ENCODE measurements at places on chromosomes 4 and X.

DNA sequence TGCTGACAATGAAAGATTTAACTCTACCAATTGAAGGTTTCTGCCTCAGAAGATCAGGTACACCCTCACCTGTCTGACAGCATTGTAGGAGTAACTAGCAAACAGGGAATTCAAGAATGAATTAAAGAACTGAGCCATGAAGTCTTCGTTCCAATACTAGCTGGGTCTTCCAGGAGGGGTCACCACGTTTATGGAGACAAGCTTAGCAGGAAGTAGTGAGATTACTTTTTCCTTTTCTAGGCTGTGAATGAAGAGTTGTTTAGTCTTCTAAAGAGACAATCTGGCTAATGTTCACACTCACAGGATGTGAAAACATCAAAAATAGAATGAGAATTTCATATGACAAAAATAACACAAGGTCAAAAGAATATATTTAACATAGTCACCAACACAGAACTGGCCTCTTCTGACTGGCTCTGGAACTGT, 54.9 kb downstream of the REELD1 start:
- DNase-seq, result no peak

DNA sequence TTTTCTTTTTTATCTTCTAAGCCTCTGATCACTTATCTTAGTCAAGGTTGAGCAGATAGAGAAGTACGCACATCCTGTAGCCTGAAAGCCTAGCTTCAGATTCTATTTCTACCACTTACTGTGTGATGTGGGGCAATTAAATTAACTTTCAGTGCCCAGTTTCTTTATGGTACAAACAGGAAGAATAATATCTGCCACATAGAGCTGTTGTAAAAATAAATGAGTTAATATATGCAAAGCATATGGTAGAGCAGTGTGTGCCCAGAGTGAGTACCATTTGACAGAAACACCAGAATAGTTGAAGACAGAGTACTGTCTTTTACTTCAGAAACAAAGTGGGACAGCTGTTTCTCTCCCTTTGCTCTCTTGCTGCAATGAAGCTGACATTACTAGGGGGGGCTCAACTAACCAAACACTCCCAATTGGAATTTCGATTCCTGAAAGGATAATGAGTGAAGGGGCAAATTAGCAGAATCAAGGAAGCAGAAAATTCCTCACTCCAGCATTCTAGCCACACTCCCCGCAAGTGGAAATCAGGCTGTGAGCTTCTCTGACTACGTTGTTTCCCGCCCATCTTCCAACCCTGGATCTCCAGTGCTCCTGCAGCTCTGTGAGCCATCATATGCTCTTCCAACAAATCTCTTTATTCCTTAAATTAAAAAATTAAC, 80.4 kb downstream of the MAPK10 start:
- no peak for DNase-seq

DNA sequence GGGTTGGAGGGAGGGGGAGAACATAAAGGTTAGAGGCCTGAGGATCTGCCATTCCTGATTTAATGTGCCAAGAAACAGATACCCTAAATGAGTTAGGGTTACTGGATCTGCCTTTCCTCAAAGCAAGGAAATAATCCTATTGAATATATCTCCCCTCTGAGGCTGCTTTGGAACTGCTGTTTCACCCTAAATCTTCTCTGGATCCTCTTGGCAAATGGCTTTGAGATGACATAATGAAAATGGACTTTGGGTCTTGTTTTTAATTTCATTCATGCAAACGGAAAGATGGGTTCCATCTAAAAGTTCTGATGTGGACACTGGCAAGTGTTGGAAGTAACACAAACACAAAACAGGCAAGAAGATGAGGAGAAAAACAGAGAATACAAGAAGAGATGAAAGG, 23.0 kb upstream of the MAOA start:
- DNase-seq, result no peak

DNA sequence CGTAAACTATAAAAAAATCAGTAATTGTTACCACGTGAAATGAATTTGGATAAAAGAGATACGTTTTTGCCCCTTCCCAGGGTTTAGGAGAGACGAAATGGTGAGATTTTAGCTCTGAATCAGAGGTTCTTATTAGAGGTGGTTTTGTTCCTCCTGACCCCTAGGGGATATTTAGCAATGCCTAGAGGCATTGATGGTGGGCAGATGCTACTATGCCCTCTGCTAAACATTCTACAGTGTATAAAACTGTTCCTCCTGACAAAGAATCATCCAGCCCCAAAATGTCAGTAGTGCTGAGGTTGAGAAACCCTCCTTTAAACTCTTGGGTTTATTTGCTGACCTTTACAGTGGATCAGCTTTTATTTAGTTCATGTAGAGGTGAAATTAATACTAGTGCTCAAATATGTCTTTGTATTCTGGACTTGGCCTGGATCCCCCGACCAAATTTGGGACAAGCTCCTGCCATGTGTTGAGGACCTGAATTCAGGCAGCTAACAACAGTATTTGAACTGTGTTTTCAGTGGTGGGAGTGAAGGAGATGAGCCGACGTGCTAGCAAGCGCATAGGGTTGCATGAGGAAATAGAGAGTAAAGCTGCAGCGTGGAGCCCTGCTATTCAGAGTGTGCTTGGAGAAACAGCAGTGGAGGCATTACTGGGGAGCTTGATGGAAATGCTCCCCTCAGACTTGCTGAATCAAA, 126.1 kb downstream of the PTTG2 start:
- no peak for DNase-seq

DNA sequence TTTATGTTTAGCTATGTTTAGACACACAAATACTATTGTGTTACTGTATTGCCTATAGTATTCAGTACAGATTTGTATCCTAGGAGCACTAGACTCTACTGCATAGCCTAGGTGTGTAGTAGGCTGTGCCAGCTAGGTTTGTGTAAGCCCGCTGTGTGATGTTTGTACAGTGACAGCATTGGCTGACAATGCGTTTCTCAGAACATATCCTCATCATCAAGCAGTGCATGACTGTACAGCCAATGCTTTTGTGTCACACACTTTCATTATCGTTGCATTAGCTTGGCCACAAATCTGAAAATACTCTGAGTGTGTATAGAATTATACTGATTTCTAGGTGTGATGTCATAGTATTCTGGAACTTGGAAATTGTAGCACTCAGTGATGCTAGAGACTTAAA, 63.4 kb downstream of the CLDN34 start:
- DNase-seq, result no peak

DNA sequence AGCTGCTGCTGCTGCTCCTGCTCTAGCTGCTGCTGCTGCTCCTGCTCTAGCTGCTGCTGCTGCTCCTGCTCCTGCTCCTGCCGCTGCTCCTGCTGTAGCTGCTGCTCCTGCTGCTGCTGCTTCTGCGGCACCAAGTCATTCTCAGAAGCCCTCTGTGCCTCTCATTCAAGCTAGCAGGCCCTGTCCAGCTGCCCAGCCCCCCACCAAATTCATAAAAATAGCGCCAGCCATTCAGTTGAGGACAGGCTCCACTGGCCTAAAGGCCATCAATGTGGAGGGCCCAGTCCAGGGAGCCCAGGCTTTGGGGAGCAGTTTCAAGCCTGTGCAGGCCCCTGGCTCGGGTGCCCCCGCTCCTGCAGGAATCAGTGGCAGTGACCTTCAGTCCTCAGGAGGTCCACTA, 3.9 kb downstream of the SUPT20HL1 start:
- DNase-seq, result no peak

- no peak for DNase-seq
Observed at GRCh38 chr4:22678940-22679854, 13.5 kb upstream of the GBA3 start.

GRCh38 chr4:24736066-24736465, 59.3 kb upstream of the SOD3 start:
- DNase-seq, result no peak

DNA sequence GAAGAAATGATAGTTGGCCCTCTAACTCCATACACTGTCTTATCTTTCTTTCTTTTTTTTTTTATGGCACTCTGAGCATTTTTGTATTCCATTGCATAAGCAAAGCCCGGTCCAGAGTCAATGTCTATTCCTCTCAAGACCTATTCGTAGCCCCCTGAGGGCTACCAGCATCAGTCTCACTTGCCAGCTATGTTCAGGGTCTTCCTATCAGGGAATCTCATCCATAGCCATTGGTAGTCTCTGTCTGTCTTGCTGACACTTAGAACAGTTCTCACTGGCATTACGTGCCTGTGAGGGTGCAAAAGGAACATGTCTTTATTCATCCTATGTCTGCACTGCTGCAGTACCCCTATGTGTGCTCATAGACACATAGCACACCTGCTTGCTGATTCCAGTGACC, 51.0 kb downstream of the BMP2K start:
- no peak for DNase-seq

- DNase-seq, result no peak
Observed at GRCh38 chr4:110250023-110250387, 51.6 kb upstream of the ELOVL6 start.

- DNase-seq, result no peak
Observed at GRCh38 chrX:53086464-53086863, 4.3 kb downstream of the TSPYL2 start.

DNA sequence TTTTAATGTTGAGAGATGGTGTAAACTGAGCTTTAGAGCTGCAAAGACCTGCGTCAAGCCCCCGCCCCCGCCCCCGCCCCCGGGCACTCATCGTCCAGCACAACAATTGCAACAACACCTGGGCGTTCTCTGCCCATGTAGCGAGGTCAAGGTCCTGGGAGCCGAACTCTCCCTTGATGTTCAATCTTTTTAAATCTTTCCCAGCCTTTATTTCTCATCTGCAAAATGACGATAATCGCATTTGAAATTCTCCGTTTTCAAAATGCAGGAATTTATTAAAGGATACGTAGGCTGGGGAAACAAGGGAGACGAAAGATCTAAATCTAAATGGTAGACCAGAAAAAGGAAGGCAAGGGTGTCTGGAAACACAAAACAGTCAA, 648 bp upstream of the MSMO1 start:
- DNase-seq, result no peak

DNA sequence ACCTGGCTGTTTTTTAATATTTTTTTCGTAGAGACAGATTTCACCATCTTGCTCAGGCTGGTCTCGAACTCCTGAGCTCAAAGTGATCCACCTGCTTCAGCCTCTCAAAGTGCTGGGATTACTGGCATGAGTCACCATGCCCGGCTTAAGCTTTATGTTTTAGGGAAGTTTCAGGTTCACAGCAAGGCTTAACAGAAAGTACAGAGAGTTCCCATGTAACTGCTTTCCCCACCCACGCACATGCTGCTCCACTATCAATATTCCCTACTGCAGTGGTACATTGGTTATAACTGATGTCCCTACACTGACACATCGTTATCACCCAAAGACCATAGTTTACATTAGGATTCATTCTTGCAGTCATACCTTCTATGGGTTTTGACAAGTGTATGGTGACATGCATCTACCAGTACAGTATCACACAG, 62.7 kb downstream of the PRPS1 start:
- DNase-seq, result no peak

- no peak for DNase-seq
Observed at GRCh38 chr4:123453061-123453680, 56.6 kb downstream of the SPRY1 start.

- no peak for DNase-seq
Observed at GRCh38 chrX:107713203-107713542, 62.4 kb downstream of the TSC22D3 start.

DNA sequence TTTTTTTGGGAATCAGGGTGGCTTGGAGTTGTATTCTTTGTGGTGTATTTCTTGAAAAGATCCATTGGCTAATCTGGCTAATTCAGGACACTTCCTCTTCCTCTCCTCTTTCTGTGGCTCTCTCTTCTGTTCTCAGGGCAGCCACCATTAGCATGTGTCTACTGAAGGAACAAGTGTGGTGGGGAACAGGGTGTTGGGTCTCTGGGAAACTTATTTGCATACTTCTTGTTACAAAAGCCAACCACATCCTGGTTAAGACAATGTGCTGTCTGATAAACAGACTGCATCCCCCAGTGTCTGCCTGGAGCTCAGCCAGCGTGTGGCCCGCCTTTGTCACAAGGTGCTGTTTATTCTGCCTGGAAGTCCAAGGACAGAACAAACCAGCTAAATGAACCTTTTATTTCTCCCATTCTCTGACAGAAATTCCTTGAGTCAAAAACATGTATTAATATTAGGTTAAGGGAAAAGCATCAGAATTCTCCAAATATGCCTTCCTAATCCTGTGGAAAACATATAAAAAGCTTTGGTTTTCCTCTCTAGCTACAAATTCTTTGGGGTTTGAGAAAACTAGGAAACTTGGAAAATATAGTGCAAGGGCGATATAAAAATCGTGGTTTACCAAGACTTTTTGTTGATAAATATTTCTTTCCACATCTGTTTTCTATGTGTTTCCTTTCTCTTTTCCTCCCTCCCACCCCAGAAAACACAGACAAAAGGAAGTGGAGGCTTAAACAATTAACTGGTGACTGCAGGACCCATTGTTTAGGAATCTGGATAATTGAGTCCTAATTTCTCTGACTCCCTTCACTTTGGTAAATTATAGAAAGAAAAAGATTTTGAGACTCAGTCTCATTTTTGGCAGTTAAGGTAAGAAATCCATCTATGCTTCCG, 203.6 kb downstream of the SPRY1 start:
- peak; percentile 61 for DNase-seq

DNA sequence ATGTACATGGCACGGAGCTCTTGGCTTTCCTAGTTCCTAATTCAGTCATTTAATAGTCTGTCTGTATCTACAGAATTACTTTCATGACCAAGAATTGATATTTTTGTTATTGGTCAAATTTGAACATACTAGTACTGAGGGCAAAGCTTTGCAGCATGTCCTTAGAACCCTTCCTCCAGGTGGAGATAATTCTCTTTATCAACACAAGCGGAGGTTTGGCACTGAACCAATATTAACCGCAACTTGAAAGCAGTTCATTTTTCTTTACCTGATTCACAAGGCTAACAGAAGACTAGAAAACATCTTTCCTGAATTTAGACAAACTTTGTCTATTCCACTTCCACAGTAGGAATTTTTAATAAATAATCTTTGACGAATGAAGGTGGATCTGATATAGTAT, 73.8 kb downstream of the TACR3 start:
- DNase-seq, result no peak

- no peak for DNase-seq
Observed at GRCh38 chr4:109671350-109671749, 31.9 kb downstream of the CASP6 start.

GRCh38 chr4:36884151-36884550, 360.4 kb upstream of the NWD2 start:
- no peak for DNase-seq

DNA sequence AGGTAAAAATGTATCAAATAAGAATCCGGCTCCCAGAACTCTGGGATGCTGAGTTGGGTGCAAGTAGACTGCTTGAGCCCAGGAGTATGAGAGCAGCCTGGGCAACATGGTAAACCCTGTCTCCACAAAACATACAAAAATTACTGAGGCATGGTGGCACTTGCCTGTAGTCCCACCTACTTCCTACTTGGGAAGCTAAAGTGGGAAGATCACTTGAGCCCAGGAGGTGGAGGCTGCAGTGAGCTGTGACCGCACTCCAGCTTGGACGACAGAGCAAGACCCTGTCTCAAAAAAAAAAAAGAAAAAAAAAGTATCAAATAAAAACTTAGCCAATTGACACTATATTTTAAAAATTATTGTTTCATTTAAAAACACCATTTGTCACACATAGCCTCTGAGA, 84.4 kb downstream of the FBXW7 start:
- DNase-seq, result no peak

- DNase-seq, result no peak
Observed at GRCh38 chrX:38347136-38347535, 5.3 kb upstream of the OTC start.

- peak; percentile 20 for DNase-seq
Observed at GRCh38 chr4:183721207-183722081, 62.4 kb downstream of the TRAPPC11 start.

- no peak for DNase-seq
Observed at GRCh38 chr4:5211282-5211839, 160.1 kb downstream of the STK32B start.
